ENCODE measurements at places on chromosomes 2 and 18.
A peak's percentile ranks its signal among the peaks of the same experiment; 100 is the strongest.

DNA sequence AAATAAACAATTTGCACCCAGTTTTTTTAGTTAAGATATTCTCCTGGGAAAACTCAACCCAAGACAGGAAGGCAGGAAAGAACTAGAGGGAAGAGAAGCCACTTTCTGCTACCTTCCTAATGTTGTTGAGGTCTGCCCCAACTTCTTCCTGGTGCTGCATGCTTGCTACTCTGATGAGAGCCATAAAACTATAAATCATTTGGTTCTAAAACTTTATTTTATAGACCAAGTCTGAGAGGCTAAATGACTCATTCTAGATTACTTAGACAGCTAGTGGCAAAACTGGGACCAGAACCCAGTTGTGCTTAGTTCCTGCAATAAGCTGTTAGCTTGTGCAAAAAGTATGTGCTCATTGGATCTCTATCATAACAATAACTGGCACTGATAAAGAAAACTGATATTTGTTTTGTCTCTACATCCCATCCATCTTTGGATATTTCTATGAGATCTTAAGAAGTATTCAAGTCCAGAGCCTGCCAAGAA, 344.9 kb upstream of the SLC14A2 start:
- no peak for DNase-seq

- no peak for DNase-seq
Measured at GRCh38 chr2:8966123-8966908, 37.2 kb downstream of the MBOAT2 start.

DNA sequence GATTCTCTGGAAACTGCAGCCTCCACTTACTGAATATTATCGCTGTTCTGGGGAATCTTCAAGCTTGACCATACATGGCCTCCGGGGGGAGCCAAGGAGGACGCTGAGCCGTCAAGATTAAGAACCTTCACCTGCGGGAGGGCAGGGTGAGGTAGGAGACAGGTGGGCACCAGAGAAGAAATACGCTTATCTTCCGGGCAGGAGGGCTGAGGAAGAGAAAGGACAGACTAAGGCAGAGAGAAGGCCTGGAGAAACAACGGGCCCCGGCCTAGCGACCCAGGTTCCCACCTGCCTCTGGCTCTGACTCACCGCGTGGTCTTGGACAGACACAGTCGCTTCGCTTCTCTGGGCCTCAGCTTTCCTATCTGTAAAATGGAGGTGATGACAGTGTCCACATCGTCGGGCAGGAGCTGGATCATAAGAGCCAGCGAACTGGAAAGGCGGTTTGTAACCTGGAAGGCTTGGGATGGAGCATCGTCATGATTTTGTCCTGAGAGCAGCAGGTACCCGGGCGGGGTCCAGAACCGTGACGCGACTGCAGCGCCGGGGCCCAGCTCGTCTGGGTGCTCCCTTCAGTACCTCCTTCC, 659 bp downstream of the ZNF142 start:
- peak; percentile 14 for DNase-seq

DNA sequence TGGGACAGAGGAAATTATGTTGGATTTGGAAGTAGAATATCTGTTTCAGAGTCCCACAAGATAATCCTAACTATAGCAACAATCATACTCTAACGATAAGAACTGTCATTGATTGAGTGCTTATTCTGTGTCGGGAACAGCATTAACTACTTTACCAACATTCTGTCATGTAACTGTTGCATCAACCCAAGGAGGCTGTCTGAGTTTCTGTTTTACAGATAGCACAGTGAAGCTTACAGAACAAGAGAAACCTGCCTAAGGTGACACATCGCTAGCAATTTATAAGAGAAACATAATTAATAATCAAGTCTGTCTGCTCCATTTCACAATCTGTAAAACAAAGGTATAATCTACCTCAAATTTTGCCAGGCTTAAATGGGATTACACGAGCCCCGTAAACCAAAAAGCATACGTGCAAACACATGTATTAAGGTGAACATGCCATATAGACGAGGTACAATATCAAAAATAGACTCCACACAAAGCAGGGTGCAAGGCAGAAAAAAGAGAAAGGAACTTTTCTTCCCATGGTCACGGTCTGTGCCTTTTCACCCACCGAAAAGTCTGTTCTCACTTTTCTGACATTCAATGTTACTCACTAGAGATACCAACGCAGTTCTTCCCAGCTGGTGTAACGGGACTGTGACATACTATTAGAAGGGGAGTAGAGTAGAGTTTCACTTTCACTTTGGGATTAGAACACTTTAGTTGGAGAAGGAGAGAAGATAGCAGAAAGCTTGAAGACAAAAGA, 37.2 kb upstream of the SLC8A1 start:
- DNase-seq = no peak

- DNase-seq = no peak
Measured at GRCh38 chr2:192311701-192312460, 117.1 kb upstream of the TMEFF2 start.

DNA sequence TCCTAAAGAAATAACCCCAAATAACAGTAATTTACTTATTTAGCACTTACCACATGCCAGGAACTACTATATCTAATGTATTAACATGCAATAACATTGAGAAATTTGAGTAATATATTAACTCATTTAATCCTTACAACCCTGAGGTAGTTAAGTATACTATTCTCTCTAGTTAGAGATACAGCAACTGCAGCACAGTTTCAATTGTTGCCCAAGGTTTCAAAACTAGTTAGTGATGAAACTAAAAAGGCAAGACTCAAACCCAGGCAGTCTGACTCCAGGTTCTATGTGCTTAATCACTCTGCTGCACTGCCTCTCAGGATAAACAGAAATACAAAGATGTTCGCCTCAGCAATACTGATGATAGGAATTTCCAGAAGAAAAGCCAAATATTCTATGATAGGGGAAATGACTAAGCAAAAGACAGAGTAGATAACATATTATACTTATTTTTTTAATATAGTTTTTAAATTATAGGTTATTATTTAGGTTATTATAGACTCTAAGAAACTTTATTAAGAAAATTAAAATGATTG, 88.0 kb downstream of the SS18 start:
- DNase-seq = no peak

DNA sequence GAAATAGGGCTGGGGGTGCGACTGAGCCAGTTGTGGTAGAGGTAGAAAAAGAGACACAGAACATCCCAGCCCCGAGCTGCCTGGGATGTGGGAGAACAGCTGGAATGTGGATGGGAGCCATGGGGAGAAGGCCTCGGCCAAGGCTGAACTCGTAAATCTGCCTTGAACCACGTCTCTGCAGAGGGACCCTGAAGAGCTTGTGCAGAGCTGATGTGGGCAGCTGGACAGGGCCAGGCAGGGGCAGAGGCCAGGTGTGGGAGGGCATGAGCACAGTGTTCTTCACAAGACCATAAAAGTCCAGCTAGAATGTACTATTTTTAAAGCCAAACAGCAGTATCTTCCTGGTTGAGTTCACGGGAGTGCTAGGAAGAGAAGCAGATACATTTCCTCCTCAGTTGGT, 5.7 kb downstream of the TCF23 start:
- no peak for DNase-seq

DNA sequence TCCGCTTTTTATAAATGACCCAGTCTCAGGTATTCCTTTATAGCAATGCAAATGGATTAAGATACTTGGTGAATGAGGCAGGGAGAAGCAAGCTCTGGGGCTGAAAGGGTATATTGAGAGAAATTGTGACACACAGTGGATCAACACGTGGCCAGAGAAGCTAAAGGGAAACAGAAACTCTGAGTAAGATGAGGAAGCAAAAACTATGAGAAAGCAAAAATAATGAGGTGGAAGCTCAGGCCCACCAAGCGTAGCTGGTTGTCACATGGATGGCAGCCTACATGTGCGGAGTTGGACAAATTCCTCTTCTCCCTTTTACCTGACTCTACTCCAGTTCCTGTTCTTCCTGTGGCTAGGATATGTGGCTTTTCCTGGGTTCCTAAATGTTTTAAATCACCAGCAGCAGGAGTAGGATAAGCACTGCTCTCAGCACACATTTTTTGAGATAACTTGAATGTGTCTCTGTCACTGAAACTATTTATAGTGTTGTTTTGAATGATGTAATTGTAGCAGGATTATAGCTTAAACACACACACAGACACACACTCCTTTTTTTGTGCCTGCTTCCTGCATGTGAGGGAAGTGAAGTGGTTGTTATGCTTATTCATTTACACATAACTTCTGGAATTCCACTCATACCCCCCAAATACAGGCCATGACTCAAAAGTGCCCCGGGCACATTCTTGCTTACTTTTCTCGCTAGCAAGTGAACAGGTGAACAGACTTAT, 30.1 kb upstream of the EPC2 start:
- DNase-seq = no peak
